NCI-H1436 treated with DMSO at 0.1 percent for 48 hours (cell line): ENCODE measurements at places on chromosomes 4 and X.

DNA sequence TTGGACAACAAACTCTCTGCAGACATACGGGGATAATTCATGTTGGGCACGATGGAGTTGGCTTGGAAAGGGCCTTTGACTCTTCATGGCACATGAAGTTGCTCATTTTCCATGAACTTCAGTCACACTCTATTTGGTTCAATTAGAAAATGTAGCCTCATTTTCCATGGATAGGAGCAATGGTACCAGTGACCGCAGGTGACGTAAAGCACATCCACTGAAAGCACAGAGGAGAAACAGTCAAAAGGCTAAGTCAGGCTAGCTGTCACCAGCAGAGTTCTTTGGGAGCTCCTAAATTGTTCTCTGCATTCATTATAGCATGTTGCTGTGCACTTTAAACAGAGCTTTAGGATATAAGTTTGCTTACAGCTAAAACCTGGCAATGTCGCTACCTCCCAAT lies 39.9 kb upstream of the MAP3K15 start:
- no peak for DNase-seq

GRCh38 chrX:9227276-9227675 lies 193.3 kb upstream of the FAM9B start:
- DNase-seq, result no peak

GRCh38 chr4:61828960-61829359 lies 628.8 kb downstream of the ADGRL3 start:
- DNase-seq, result no peak

GRCh38 chrX:107700317-107700774 lies 72.0 kb downstream of the PRPS1 start:
- no peak for DNase-seq

DNA sequence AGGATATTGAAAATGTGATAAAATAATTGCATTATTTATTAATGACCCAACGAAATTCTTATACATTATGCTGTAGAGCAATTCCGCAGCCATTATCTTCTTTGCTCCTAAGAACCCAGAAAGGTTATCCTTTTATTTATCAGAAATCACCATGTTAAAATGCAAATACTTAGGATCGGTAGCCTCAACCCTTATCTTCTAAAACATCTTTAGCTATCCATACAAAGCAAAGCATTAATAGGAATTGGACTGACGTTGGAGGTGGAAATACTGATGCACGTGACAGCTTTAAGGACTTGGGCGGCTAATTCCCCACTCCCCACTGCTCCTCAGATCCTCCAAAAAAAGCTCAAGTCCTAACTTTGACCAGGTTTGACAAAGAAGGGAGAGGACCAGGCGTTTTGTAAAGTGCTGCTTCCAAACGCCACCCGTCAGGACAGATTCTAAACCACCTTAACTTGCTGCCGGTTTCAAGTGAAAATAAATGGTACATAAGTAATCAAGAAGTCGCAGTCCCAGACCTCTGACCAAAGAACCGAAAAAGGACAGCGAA lies 539 bp upstream of the SPCS3 start:
- no peak for DNase-seq

DNA sequence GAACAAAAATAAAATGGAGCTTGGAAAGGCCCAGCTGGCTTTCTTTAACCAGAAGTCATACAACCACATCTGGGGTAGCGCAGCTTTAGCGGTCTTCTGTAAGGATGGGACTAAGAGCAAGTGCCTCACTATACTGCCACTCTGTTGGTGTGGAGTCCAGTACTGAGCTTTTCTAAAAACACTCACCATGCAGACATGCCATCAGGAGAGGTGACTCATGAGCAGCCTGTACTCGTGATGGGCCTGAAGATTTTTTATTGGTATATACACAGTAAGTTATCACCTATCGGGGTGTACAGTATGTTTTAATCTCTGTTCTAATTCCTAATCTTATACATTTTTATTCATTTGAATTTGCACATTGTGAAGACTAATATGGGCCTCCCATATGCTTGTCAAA lies 9.6 kb downstream of the PPP3CA start:
- no peak for DNase-seq

- no peak for DNase-seq
These were observed 49.6 kb downstream of the JADE1 start for GRCh38 chr4:128858879-128859671.

- no peak for DNase-seq
These were observed 39.9 kb upstream of the TMEM192 start for GRCh38 chr4:165152527-165152926.

- no peak for DNase-seq
These were observed 107.6 kb downstream of the USP46 start for GRCh38 chr4:52551487-52551886.

- no peak for DNase-seq
These were observed at the start of gene LDB2 for GRCh38 chr4:16897991-16898827. LDB2 (minus strand) TSS chr4:16898645.

GRCh38 chrX:15769300-15769954 lies 20.9 kb upstream of the ZRSR2 start:
- no peak for DNase-seq

GRCh38 chr4:64195582-64195981 lies 213.7 kb downstream of the TECRL start:
- no peak for DNase-seq

DNA sequence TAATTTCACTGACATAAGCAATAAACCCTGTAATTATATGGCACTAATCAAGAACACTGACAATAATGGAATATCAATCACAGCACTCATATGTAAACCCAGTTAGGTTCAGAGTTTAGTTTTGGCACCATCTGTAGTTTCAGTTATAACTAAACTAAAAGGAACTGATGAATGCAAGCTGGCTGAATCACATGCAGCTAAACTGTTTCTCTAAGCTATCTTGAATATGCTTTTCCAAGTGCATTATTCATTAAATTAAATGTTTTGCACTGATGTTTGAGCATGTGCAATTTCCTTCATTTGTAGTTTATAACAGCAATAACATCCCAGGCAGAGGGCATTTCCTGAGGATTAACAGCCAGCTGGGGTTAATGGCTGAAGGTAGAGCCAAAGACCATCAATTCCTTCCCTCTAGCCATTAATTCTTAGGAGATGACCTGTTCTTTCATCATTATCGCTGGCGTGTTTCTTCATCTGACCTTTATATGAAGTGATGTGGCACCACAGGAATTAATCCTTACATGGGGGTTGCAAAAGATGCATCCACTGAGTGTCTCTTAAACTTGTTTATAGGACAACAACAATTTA lies 562.8 kb upstream of the IGFBP7 start:
- DNase-seq, result no peak

GRCh38 chr4:4755306-4755705 lies 104.2 kb upstream of the MSX1 start:
- no peak for DNase-seq

DNA sequence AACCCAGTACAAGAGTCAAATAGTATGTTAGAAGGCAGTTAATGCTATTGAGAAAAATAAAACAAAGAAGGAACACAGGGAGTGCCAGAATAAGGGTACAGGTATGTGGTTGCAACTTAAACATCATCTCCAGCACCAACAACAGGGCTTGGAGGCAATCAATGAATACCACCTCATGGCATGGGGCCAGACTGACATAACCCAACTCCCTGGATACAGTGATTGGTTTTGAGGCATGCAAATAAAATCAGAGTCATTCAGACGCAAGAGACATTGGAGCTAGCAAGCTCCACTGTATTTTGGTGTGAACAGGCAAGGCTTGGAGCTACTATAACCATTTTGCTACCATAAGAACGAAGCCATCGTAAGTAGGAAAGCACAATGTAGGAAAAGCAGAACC lies 56.7 kb downstream of the PPP3CA start:
- DNase-seq, result no peak

DNA sequence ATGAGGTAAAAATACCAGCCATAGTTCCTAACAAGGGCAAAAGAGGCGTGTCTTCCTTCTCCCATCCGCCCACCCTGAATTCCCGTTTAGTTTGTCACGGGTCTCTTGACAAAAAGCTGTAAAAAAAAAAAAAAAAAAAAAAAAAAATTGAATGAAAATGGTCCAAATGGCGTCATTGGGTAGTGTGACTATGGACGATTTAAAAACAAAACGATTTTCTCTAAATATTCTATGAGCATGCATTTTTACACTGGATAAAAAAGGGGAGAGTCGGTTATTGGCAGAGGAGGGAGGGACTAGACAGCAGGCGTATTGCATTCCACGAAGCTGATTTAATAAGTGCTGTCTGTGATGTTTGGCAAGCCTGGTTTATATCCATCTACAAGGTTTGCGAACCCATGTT lies at the start of gene FAM133A:
Gene FAM133A (plus strand): TSS at position 338 of the 403 bp plus-strand sequence. CDS start 35,214 bp downstream, outside the sequence.
- DNase-seq, result no peak

- DNase-seq, result no peak
These were observed 84.6 kb downstream of the NDST4 start for GRCh38 chr4:115028682-115029410.

DNA sequence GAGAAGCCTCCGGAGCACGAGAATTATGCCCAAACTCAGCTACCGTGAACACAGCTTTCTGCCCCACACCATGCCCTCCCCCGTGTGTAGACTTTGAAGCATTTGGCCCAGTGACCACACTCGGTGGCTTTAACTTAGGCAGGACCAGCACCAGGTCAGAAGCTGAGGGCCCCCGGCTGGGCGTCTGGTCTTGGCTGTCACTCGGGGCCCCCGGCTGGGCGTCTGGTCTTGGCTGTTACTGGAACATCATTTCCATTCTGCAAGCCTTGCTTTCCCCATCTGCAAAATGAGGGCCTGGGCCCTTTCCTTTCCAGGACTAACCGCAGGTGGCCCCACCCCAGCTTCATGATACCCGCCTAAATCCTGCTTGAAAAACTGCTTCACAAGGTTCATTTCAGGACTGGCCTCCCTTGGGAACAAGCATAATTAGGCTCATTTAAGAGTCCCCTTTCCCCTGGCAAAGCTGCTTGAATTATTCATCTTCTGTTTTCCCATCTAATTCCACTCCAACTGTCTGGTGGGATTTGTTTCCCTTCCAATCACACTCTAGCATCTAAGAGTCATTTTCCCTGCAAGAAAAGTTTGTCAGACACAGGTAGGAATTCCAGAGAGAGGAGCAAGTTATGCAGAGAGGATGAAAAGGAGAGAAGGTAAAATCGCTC lies 82.5 kb downstream of the WFS1 start:
- DNase-seq, result no peak

DNA sequence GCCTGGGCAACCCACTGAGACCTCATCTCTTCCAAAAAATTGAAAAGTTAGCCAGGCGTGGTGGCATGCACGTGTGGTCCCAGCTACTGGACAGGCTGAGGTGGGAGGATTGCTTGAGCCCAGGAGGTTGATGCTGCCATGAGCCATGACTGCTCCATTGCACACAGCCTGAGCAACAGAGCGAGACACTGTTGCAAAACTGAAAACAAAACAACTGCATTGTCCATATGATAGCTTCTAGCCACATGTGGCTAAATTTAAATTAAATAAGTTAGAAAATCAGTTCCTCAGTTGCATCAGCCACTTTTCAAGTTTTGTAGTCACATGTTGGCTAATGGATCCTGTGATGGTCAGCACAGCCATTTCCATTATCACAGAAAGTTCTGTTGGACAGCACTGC lies 67.9 kb downstream of the GAB1 start:
- no peak for DNase-seq

GRCh38 chr4:4855301-4856070 lies 4.0 kb upstream of the MSX1 start:
- DNase-seq, result no peak

- DNase-seq, result no peak
These were observed 829 bp downstream of the ELOVL6 start for GRCh38 chr4:110197529-110198042.

DNA sequence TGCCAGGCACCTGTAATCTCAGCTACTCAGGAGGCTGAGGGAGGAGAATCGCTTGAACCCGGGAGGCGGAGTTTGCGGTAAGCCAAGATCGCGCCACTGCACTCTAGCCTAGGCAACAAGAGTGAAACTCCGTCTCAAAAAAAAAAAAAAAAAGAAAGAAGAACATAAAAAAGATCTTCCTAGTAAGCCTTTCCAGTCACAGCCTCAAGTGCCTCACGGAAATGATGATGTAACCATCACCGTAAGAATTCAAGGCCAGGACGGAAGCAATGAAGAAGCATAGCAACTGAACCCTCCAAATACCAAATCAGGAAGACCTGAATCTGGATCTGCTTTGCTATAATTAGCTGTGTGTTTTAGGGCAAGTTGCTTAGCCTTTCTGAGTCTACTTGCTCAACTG lies 28.8 kb downstream of the RBM47 start:
- DNase-seq, result no peak

GRCh38 chrX:122817321-122817955 lies 366.6 kb upstream of the GRIA3 start:
- no peak for DNase-seq

GRCh38 chrX:109952985-109953905 lies 49.7 kb upstream of the TMEM164 start:
- peak; percentile 2 for DNase-seq

DNA sequence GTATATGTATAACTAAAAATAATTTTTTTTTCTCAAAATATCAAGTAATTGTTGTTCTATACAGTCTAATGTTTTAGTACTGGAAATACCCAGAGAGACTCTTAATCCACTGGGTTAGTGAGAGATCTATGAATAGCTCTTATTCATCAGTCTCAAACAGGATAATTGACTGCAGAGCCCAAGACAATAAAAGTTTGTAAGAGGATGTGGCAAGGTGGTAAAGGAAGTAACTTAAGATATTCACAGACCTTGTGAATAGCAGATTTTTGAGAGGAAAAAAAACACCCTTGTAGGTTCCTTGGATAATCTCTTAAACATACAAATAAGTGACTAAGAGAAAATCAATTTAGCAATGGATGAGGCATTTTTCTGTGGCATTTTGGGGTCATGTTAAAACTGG lies 210.9 kb upstream of the FAM241A start:
- DNase-seq, result no peak

- no peak for DNase-seq
These were observed 2.8 kb downstream of the SFRP2 start for GRCh38 chr4:153785910-153786721.

DNA sequence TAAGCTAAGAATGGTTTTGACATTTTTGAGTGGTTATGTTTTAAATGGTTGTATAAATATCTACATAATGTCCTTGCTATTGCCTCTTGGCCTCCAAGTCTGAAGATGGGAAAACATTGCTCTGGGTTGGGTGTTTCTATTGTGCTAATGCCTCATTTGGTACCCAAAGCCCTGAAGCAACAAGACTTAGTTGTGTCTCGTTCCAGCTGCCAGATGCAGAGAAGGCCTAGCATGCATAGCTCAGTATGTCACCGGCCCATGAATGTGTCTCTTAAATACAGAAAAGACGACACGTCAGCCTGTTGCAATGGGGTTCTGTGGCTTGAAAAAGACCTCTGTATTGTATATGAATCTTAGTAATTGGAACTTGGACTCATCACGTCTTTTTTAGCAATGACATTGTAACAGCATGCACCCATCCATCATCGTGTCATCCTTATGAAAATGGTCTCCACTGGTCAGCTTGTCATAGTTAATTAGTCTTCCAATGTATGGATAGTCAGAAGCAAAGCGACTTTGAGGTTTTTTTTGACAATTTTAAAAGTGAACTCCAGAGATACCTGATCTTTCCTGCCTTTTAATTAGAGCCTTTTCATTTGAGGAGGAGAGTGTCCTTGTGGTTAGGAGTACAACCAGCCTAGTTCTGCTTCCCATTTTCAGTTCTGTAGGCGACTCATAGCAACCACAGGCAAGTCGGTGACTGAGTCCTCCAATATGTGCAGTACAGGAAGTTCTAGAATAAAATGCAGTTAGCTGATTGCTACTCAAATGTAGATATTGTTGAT lies 126.4 kb upstream of the GATB start:
- no peak for DNase-seq
